ENCODE measurements at places on chromosomes 5 and 9. TPM values are rescaled to one million over a fixed set of nuclear protein-coding genes. Genes with fewer than 3 reads are reported as not detected.

The SLC34A3 gene
- total RNA-seq, result not detected

The FGFR4 gene
- 4.6 TPM for total RNA-seq

The GTF3C4 gene
- total RNA-seq, result 27.7 TPM

The CAMK2A gene
- not detected for total RNA-seq

The DIMT1 gene
- 33.3 TPM for total RNA-seq

The IL4 gene
- not detected for total RNA-seq

The SLIT3 gene
- total RNA-seq, result 0.10 TPM

The OR13D1 gene
- not detected for total RNA-seq

The JAK2 gene
- total RNA-seq, result 8.5 TPM

The RNF224 gene
- total RNA-seq, result under 0.01 TPM

The ROPN1L gene
- 0.96 TPM for total RNA-seq

The DMRTA1 gene
- 0.33 TPM for total RNA-seq

The RAB3C gene
- 4.9 TPM for total RNA-seq

The SH3TC2 gene
- total RNA-seq, result 15.4 TPM

The PNPLA7 gene
- 1.1 TPM for total RNA-seq

The SV2C gene
- not detected for total RNA-seq

The RAB14 gene
- total RNA-seq, result 44.5 TPM

The PHYHD1 gene
- total RNA-seq, result 0.19 TPM
